ENCODE measurements at places on chromosomes 4 and X.

- DNase-seq, result no peak
These were observed 66.5 kb upstream of the TTC29 start for GRCh38 chr4:147012059-147012707.

GRCh38 chr4:145483514-145483913 is 1.9 kb downstream of the SMAD1 start:
- no peak for DNase-seq

- DNase-seq, result no peak
These were observed at the start of gene SASH3 for GRCh38 chrX:129779747-129780146. SASH3 (plus strand) TSS chrX:129779949; CDS start chrX:129780098, 149 bp downstream.

DNA sequence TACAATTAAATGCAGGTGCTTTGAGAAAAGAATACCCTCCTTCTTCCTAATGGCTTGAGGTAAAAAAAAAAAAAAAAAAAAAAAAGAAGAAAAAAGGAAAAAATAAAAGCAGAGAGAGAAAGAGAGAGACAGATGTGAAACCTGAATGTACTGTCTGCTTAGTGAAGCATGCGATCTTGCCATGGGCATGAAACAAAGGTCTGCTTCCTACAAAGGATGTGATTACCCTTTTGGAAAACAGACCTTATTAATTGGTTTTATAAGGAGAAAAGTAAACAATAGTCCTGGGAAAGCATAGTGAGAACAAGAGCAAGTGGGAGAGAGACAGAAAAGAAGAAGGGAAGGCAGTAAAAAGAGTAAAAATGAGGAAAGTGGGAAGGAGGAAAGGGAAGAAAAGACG is 526.1 kb upstream of the PABPC4L start:
- DNase-seq, result no peak

- no peak for DNase-seq
These were observed 768.3 kb downstream of the RAPGEF2 start for GRCh38 chr4:159871141-159871540.

DNA sequence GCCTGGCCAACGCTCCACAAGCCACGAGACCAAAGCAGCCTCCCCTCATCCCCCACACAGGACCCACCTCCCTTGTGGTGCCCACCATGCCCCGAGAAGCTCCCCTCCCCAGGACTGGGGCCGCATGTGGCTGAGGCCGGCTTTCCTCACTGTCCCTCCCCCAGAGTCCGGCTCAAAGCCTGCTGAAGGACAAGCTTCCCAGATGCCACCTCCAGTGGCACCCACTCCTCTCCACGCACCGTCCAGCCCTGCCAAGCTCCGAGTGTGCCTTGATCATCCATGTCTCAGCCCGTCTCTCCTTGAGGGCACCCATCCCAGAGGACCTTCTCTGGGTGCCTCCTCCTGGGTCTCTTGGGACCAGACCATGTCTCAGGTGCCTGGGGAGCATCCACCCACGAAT is 58.8 kb upstream of the MXD4 start:
- no peak for DNase-seq

GRCh38 chr4:55722132-55722531 is 86.0 kb upstream of the NMU start:
- DNase-seq, result no peak

- no peak for DNase-seq
These were observed 243.6 kb upstream of the DKK2 start for GRCh38 chr4:107279733-107280132.

DNA sequence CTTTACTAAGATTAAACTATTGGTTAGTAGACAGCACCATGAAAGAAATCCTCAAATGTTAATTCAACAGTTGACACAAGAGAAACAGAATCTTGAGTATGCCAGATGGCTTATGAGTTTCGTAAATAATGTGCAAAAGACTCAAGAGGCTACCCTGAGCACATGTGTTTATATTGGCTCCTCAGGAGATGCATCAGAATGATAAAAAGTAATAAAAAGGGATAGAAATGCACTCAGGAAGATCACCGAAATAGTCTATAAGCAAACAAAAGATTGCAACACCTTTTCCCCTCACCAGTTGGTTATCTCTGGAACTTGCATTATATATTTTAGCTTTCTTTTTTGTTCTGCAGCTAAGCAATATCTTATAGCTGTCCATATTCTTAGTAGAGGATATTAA is 84.4 kb downstream of the SCFD2 start:
- no peak for DNase-seq

DNA sequence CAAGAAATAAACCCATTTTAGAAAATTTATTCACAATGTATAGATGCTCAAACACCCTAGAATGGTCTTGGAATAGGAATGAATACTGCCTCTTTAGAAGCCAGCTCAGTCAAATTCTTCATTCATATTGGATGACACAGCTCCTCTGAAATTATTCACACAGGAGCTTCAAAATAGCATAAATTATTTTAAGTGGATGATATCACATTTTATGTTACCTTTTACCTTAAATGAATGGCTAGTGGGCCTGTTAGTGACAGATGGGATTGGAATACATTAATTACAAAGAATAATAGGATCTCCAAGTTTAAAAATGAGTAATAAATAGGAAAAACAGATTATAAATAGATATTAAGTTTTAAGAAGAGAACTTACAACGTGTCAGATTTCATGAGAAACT is 184.4 kb downstream of the GABRB1 start:
- no peak for DNase-seq

DNA sequence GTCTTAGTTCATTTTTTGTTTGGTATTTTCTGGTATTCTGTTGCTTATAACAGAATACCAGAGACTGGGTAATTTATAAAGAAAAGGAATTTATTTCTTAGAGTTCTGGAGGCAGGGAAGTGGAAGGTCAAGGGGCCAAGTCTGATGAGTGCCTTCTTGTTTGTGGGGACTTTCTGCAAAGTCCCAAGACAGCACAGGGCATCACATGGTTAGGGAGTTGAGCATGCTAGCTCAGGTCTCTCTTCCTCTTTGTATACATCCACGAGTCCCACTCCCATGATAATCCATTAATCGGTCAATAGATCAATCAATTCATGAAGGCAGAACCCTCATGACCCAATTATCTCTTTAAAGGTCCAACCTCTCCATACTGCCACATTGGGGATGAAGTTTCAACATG is 31.1 kb downstream of the IL13RA1 start:
- DNase-seq, result no peak

- no peak for DNase-seq
These were observed 325.5 kb upstream of the SLC7A11 start for GRCh38 chr4:138567696-138568095.

DNA sequence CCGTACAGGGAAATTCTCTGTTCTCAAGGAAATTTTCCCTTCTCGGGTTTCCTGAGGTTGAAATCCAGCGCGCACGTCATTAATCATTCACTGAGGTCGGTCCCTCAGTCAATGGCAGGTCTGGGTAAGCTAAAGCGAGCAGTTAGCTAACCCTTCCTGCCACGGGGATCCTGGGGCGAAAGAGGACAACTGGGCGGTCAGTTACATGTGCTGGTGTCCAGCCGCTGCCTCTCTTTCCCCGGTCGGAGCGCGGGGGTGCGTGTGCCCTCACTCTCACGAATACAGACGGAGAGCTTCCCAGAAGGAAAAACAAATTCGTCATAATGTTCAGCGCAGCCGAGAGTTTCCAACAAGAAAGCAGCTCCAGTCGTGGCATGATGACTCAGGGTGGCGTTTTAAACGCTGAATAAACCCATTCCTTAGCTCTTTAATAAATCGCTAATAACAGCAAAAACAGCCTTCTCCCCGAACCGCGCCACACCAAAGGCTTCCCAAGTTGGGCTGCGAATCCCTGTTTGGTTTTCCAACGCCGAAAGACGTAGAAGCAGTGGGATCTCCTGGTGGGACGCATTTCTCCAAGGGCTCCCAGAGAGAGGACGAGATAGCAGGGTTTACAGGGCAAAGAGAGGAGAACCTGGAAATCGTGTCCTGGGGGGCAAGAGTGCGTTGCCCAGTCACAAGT is 752 bp upstream of the FGF5 start:
- DNase-seq, result peak; percentile 53

DNA sequence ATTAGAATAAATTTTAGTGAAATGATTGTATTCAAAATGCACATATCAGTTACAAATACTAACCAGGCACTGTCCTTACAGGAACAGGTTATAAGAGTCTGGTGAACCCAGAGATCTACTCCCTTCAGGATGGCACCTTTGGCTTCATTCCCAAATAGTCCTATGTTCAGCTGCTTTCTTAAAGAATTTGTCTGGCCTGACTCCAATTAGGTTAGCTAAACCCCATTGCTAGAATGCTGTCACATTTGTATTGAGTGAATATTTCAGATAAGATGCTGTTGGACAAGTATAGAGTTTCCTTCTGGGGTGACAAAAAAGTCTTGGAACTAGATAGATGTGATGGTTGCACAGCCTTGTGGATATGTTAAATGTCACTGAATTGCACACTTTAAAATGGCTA is 69.4 kb downstream of the EFHC2 start:
- DNase-seq, result no peak

DNA sequence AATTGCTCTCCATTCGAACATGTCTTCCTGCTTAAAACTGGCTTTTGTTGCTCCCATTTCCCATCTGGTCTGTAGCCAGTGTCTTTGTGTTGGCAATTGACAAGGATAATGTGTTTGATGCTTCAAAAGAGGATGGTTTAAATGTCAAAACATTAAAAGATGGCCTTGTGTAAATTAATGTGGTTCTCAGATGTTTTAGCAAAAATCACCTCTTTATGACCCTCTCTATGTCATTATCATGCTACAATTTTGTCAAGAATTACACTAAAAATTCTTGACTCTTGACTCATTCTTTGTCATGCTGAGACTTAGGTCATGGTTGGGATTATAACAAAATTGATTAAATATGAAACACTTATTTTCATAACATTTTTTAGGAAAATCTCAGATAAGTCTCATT is 47.4 kb downstream of the TMEM131L start:
- DNase-seq, result peak; percentile 77

GRCh38 chr4:98484031-98484430 is 174.4 kb downstream of the TSPAN5 start:
- DNase-seq, result no peak

- DNase-seq, result no peak
These were observed 416.7 kb downstream of the ZIC3 start for GRCh38 chrX:137982472-137983172.

GRCh38 chrX:23727206-23727605 is 15.9 kb downstream of the ACOT9 start:
- DNase-seq, result no peak

GRCh38 chr4:142840516-142841123 is 5.5 kb downstream of the INPP4B start:
- no peak for DNase-seq

All from GM04504 (cell line).